SW480 (cell line): ENCODE measurements at places on chromosomes 16 and 17.

DNA sequence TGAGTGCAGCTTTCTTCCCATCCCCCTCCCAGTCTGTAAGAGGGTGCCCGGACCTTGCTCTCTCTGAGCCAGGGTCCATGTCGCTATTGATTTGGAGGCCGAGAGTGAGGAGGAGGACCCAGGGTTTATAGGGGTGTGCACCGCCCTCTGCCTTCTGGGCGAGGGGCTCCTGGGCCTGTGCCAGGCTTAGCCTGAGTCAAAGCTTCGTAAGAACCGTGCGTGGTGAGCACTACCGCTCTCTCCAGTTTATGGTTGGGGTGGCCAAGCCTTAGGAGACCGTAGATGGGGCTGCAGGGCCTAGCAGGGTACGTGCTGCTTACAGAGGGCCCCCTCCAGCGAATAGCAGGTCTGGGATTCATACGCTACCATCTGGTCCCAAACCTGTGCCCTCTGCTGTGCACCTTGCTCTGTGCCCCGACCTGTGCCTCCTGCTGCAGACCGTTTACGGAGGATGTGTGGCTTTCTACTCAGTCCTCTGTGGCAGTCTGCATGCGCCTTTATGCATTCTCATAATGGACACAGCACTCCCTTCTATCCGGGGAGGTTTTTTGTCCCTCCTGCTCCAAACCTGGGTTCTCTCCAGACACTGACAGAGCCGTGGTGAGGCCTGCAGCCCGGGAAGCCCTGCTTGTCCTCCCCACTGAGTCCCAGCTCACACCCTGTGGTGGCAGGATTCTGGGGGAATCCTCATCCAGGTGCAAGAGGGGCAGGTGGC lies 54.7 kb downstream of the PGS1 start:
- no peak for DNase-seq

DNA sequence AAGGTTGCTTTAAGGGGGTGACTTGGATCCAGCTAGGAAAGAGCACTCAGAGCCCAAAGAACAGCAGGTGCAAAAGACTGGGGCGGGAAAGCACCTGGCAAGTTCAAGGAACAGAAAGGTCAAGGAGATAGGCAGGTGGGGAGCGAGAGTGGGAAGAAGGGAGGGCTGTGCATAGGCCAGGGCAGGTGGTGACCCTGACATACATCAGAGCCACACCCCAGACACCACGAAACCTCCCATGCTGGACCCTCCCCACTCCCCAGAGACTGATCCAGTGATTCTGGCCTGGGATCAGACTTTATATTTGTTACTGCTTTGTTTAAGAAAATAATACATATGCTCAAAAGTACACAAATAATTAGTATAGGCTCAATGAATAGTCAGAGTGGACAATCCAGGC lies 48.5 kb upstream of the RBFOX3 start:
- DNase-seq: no peak

DNA sequence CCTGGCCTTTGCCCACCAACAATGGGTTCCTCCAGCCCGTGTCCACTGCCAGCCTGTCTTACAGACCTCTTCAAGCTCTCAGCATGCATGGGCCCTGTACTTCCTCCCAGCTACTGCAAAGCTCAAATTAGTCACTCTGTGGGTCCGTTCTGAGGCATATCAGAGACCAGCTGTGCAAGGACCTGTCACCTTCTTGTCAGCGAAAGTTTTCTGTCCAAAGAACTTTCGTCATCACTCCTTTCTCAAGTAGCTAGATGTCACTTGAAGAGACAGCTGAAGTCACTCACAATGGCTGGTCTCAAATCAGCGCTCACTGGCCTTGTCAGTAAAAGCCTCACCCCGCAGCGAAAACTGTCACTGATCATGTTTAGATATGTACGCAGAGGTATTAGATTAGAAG lies 91.4 kb upstream of the DYNLRB2 start:
- no peak for DNase-seq

DNA sequence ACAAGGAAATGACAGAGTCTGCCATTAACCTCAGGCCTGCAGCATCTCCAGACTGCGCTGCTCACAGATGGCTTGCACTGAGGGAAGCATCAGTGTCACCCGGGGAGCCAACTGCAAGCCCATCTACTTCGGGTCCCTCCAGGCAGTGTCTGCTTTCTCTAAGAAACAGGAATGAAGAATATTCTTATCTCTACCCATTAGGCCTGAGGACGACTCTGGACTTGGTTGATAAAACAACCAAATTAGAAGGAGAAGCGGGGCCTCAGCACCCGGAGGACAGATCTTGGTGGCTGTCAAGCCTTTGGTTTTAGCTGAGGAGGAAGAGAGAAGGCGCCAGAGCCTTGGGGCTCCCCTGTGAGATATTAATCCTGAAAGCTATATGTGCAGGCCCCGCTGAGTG lies 19.5 kb upstream of the MGAT5B start:
- no peak for DNase-seq

DNA sequence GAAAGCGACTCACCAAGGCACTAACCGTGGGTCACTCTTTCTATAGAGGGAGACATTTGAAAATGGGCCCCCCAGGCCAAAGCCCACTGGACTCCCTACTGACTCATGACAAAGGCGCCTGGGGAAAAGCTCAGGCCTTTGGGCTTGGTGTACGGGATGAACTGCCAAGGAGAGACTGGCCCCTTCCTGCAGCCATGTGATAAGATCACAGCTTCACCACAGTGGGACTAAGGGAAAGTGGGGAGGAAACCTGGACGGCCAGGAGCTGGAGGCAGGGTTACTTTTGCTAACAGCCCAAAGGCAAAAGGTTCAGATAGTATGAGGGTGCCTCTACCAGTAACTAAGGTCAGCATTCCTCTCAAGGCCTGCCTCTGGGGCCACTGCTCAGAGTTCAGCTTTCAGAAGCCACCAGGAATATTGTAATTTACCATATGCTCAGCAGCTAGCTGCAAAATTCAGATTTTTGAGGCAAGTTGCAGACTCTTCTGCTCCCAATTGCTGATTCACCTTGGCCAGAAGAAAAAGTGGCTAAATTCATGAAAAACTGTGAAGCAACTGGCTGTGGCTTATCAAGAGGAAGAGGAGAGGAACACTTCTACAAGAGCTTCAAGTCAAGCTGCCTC lies 37.1 kb upstream of the SLC25A19 start:
- DNase-seq: no peak

GRCh38 chr16:48907906-48908634 lies 298.1 kb upstream of the N4BP1 start:
- no peak for DNase-seq

GRCh38 chr17:58873926-58874325 lies 118.3 kb downstream of the PPM1E start:
- DNase-seq: no peak

DNA sequence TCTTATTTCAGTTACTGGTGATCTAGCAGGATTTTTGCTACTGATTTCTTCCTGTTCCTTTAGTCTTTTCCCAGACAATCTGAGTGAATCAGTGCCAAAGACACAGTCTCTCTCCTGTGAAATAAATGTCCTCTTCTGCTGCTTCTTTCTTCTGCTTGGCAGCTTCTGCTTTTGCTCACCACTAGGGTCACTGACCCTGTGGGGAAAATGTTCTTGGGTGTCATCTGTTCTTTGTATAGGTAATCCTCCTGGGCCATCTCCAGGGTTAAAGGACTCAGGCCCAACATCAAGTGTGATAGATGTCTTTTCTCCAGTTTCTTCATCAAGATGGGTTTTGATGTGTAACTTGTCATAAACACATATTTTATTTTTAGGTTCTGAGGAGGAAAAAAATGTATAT lies 5.2 kb downstream of the PALB2 start:
- DNase-seq: no peak

- no peak for DNase-seq
These were observed 126.5 kb upstream of the RCVRN start for GRCh38 chr17:10031606-10032005.

GRCh38 chr17:38421171-38421841 lies 7.0 kb upstream of the ARHGAP23 start:
- DNase-seq: no peak
